Right lobe of liver (tissue), 6 donors: ENCODE measurements at places on chromosomes 7 and 10. TPM values are rescaled to one million over a fixed set of nuclear protein-coding genes. Genes with fewer than 3 reads are reported as not detected.

The HTR5A gene
- total RNA-seq = not detected

The CUBN gene
- 0.74 TPM for total RNA-seq

The SRRT gene
- 35.1 TPM for total RNA-seq

The VAX1 gene
- not detected for total RNA-seq

The TMEM213 gene
- total RNA-seq = not detected

The HKDC1 gene
- 4.3 TPM for total RNA-seq

The AEBP1 gene
- total RNA-seq = 11.2 TPM

The WDR86 gene
- total RNA-seq = 0.39 TPM

The CRYGN gene
- total RNA-seq = not detected

GRCh38 chr10:124323806-124324205 lies 94.9 kb downstream of the OAT start:
- H3K4me3 ChIP-seq = no peak overlapping the region
- no peak for DNase-seq
- H3K4me1 ChIP-seq = no peaks in the 10 kb centered on the region
- no peaks in the 10 kb centered on the region for H3K27me3 ChIP-seq
- H3K36me3 ChIP-seq = no peaks in the 10 kb centered on the region

DNA sequence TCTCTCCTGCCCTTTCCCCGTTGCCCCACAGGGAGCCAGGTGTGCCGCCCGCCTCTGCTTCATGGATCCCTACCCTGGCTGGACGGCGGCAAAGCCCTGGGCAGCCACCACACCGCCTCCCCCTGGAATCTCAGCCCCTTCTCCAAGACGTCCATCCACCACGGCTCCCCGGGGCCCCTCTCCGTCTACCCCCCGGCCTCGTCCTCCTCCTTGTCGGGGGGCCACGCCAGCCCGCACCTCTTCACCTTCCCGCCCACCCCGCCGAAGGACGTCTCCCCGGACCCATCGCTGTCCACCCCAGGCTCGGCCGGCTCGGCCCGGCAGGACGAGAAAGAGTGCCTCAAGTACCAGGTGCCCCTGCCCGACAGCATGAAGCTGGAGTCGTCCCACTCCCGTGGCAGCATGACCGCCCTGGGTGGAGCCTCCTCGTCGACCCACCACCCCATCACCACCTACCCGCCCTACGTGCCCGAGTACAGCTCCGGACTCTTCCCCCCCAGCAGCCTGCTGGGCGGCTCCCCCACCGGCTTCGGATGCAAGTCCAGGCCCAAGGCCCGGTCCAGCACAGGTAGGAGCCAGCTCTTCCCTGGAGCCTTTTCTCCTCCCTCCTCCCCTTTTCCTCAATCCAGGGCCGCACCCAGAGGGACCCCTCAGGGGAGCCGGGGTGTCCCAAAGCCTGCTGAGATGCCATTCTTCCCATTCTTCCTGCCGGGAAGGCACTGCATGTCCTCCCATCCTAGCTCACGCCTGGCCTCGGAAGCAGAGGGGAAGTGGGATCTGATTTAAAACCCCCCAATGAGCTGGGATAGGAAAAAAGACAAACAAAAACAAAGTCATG lies 4.0 kb downstream of the GATA3 start:
- H3K36me3 ChIP-seq = no peaks in the 10 kb centered on the region
- peak; percentile 56 for DNase-seq
- no peak overlapping the region for H3K27ac ChIP-seq
- H3K4me1 ChIP-seq = no peaks in the 10 kb centered on the region
- H3K27me3 ChIP-seq = peaks cover 7% of the 10 kb centered on the region
- H3K4me3 ChIP-seq = no peak overlapping the region

DNA sequence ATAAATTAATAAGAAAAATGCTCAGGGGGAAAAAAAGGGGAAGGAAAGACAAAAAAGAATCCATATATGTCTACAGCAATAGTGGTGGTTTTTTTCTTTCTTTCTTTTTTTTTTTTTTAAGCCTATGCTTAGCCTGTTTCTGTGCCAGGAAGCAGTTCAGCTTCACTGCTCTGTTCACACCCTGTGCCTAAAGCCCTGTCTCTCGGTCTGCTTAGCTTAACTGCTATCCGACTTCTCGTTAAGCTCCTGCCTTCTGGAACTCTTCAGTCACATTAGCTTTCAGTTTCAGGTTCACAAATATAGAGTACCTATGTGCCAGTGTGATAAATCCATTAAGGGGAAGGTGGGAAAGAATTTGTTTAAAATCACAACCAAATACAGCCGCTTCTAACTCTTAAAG lies 26.5 kb upstream of the NRG3 start:
- no peaks in the 10 kb centered on the region for H3K4me1 ChIP-seq
- DNase-seq = no peak
- no peaks in the 10 kb centered on the region for H3K36me3 ChIP-seq
- H3K27me3 ChIP-seq = no peaks in the 10 kb centered on the region
- H3K4me3 ChIP-seq = no peak overlapping the region

DNA sequence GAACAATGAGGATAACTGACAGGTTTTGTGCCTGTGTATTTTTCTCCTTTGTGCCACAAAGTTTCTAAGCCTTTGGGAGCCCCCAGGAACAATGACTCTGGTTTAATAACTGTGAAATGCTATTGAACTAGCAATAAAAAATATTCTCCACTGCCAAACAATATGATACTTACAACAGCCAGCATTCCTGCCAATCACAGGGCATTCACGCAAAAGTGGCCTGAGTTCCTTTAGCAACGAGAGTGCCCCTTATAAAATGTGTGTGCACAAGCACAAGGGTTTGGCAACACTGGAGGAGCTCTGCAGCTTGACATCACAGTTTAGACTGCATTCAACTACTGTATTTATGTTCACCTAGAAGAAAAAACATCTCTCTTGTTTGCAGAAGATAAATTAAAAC lies 412.9 kb upstream of the NFE2L3 start:
- H3K27ac ChIP-seq = no peak overlapping the region
- no peaks in the 10 kb centered on the region for H3K4me1 ChIP-seq
- no peaks in the 10 kb centered on the region for H3K36me3 ChIP-seq
- H3K4me3 ChIP-seq = no peak overlapping the region
- no peaks in the 10 kb centered on the region for H3K27me3 ChIP-seq
- no peak for DNase-seq

DNA sequence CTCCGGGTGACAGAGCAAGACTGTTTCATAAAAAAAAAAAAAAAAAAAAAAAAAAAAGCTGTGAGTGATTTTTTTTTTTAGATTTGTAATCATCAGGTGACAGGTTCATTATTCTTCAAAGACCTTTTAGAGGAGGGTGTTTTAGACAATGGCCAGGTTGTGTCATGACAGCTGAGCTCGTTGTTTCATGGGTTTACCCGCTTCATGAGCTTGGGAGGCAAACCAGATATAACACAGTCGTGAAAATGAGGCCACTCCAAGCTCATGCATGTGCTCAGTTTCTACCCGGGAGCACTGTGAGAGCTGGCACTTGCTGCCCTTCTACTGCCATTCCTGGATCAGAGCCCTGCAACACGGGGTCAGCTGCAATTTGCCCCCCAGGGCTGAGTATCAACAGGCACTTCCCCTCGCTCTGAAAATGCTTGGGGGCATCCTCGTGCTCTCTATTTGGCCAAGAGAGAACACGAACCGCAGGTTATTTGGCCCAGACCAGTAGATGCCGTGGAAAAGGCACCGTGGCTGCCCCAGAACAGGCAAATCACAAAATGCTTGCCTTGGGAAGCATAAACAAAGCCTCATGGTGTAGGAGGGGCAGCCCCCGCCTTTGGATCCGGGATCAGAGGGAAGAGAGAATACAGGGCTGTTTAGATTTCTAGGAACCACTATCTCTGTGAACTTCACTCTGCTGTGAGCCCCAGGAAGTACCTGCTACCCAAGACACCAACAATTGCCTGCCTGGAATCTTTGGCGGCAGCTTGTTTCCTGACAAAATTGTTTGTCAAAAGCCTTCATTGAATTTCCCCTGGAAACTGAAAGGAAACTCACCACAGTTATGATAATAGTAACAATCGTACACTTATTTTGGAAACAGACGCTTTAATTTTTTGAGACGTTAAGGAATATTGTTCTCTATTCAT lies 371.0 kb downstream of the FRMD4A start:
- H3K27me3 ChIP-seq = no peaks in the 10 kb centered on the region
- peak overlapping the region; percentile 1 for H3K27ac ChIP-seq
- H3K4me1 ChIP-seq = no peaks in the 10 kb centered on the region
- H3K4me3 ChIP-seq = no peak overlapping the region
- no peaks in the 10 kb centered on the region for H3K36me3 ChIP-seq

- no peaks in the 10 kb centered on the region for H3K27me3 ChIP-seq
- H3K36me3 ChIP-seq = no peaks in the 10 kb centered on the region
- no peak for DNase-seq
- H3K4me1 ChIP-seq = no peaks in the 10 kb centered on the region
- H3K27ac ChIP-seq = no peak overlapping the region
Observed at GRCh38 chr10:2232479-2232878, 495.2 kb upstream of the ADARB2 start.

GRCh38 chr7:98626460-98627412 lies 9.7 kb downstream of the NPTX2 start:
- H3K36me3 ChIP-seq = no peaks in the 10 kb centered on the region
- DNase-seq = no peak
- no peak overlapping the region for H3K4me3 ChIP-seq
- no peaks in the 10 kb centered on the region for H3K4me1 ChIP-seq
- no peak overlapping the region for H3K27ac ChIP-seq

DNA sequence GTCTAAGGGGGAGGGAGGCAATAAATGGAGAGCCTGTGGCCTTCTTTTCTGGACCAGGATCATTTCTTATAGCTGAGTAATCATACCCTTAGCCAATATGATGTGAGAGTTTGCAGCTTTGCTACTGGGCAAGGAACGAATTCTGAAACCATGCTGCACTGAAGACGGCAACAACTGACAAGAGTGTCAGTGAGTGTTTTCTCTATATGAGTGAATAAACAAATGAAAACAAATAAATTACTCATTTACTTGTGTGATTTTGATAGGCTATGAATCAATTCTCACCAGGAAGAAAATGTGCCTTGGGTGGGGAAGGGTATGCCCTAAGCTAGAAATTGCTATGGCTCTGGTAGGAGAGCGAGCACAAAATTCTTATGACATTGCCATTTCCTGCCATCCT lies 79.4 kb upstream of the LRRN3 start:
- no peaks in the 10 kb centered on the region for H3K4me1 ChIP-seq
- H3K36me3 ChIP-seq = no peaks in the 10 kb centered on the region
- H3K27me3 ChIP-seq = no peaks in the 10 kb centered on the region
- H3K27ac ChIP-seq = no peak overlapping the region
- no peak for DNase-seq

GRCh38 chr7:140881507-140882228 lies 43.1 kb downstream of the BRAF start:
- no peaks in the 10 kb centered on the region for H3K36me3 ChIP-seq
- no peak overlapping the region for H3K4me3 ChIP-seq
- H3K27ac ChIP-seq = no peak overlapping the region
- no peaks in the 10 kb centered on the region for H3K4me1 ChIP-seq
- DNase-seq = no peak

GRCh38 chr7:136275794-136276193 lies 298.6 kb upstream of the MTPN start:
- no peaks in the 10 kb centered on the region for H3K4me1 ChIP-seq
- H3K36me3 ChIP-seq = no peaks in the 10 kb centered on the region
- H3K4me3 ChIP-seq = no peak overlapping the region
- no peak for DNase-seq

DNA sequence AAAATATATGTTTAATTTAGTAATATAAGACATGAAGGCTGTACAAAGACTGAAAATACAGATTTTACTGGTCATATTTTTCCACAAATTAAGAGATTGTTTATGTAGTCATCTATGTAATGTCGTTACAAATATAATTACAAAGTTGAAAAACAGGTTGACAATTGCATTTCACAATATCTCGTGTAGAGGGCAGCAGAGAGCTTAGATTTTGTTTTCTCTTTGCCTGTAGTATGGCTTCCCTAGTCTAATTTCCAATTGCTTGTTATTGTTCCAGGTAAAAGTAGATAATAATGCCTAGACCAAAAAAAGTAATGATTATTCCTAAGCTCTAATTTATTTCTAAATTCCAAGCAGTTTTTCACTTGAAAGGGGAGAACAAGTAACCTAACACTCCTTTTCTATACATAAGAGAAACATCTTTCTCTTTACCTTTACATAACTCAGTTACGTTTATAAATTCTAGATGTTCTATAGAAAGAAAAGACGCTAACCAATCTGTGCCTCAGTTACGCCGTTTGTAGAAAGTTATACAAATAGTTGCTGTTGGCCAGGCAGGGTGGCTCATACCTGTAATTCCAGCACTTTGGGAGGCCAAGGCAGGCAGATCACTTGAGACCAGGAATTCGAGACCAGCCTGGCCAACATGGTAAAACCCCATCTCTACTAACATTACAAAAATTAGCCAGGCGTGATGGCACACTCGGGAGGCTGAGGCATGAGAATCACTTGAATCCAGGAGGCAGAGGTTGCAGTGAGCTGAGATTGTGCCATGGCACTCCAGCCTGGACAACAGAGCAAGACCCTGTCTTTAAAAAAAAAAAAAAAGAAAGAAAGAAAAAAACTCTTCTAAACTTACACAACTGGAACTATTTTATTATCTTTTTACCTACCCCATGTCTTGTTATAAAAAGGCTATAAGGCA lies 30.0 kb downstream of the NET1 start:
- H3K4me3 ChIP-seq = no peak overlapping the region
- no peak overlapping the region for H3K27ac ChIP-seq
- H3K27me3 ChIP-seq = no peaks in the 10 kb centered on the region
- H3K4me1 ChIP-seq = peaks cover 4% of the 10 kb centered on the region
- DNase-seq = no peak
- H3K36me3 ChIP-seq = no peaks in the 10 kb centered on the region

GRCh38 chr10:5038101-5038500 lies 34.4 kb upstream of the AKR1C2 start:
- no peaks in the 10 kb centered on the region for H3K4me1 ChIP-seq
- no peaks in the 10 kb centered on the region for H3K36me3 ChIP-seq
- no peak overlapping the region for H3K27ac ChIP-seq
- no peak overlapping the region for H3K4me3 ChIP-seq
- no peak for DNase-seq

DNA sequence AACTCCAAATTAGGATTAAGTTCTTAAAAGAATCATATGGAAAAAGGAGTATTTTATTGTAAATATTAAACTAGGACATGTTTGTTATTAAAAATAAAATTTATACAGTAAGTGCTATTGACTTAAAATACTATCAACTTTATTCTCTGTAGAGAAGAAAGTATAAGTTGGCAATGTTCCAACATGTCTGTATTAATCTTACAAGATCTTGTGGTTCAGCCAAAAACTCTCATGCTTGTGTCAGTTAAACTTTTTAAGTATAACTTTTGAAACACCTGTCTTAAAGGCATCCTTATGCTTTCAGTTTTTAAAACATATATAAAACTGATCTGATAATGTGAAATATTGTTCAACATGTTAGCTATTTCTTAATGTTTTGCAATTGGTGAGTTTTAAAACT lies 160.7 kb downstream of the ZEB1 start:
- H3K27me3 ChIP-seq = no peaks in the 10 kb centered on the region
- no peak overlapping the region for H3K27ac ChIP-seq
- no peaks in the 10 kb centered on the region for H3K36me3 ChIP-seq
- H3K4me1 ChIP-seq = no peaks in the 10 kb centered on the region
- no peak overlapping the region for H3K4me3 ChIP-seq
- DNase-seq = no peak
